HuH-7 (cell line): ENCODE measurements at places on chromosomes 4 and X.

GRCh38 chr4:11106759-11107158, 321.9 kb downstream of the HS3ST1 start:
- DNase-seq, result peak; percentile 15

DNA sequence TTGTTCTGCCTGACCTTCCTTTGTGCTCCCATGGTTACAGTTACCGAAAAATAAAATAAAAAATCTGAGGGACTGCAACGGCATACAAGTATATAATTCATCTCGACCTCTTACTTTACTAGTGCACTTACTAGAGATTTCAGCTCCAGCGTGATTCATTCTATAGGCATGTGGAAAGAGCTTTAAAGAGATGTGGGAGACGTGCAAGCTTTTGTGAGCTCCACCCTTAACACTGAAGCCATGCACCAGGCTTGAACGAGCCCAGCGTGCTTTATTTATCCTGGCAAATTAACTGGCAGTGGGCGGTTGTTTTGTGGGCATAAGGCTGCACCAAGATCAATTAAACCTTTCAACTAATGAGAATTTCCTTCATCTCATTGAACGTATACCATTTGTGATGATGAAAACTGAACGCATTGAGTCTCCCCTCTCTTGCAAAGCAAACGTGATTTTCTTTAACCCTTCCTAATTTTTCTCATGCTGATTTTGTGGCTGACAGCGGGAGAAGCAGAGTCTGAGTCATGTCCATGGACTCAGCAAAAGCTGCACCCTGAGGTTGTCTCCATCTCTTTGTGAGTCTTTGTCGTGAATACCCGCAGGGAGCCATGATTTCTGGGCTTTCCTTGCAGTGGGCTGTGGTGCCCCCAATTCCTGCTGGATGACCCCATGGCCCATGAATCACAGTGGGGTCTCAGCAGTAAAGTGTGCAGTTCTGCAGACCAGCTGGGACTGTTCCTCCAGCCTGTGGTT, 60.1 kb downstream of the MXRA5 start:
- DNase-seq, result no peak

DNA sequence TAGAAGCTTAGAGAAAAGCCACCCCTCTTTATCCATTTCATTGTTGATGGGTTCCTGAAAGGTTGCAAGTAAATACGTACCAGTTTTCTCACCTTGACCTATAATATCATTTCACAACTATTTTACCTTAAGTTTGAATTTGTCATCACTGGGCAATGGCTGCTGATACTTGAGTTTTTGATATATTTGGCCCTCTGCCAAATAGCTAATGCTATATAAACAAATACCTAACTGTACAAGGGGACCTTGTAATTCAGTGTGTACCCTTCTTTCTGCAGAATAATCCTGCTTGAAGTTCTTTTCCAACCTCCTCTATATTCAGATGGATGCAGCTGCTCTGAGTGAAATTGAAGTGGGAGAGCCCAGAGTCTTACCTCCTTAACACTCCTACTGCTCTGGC, 19.0 kb upstream of the GLUD2 start:
- no peak for DNase-seq

DNA sequence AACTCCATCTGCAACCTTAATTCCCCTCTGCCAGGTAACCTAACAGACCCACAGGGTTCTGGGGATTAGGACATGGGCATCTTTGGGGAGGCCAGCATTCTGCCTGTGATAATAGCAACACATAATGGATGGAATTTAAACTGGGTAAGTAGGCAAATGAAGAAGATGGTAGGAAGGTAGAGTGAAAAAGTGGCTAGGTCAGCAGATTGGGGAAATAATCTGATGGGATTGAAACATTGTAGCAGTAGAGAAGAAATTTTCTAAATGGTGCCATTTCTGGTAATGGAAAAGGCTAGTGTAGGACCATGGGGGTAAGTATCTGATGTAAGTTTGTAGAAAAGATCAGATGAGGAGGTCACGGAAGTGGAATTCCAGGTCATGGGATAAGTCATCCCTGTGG, 3.0 kb upstream of the CT47C1 start:
- DNase-seq, result no peak

DNA sequence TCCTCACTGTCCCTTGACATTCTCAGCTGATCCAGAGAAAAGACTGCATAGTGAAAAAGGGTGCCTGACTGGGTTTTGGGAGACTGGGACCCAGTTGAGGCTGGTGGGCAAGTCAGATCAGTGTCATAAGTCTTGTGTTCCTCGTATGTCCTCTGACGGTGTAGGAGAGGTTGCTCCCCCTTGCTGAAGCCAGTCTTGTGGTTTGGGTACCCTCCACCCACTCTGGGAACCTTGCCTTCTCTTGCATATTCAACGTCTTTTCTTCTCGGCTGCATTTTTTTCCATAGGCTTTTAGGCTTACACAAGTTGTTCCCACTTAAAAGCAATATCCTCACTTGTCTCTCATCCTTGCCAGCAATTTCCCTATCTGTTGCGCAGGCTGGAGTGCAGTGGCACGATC, 211.9 kb downstream of the PTTG2 start:
- DNase-seq, result no peak

DNA sequence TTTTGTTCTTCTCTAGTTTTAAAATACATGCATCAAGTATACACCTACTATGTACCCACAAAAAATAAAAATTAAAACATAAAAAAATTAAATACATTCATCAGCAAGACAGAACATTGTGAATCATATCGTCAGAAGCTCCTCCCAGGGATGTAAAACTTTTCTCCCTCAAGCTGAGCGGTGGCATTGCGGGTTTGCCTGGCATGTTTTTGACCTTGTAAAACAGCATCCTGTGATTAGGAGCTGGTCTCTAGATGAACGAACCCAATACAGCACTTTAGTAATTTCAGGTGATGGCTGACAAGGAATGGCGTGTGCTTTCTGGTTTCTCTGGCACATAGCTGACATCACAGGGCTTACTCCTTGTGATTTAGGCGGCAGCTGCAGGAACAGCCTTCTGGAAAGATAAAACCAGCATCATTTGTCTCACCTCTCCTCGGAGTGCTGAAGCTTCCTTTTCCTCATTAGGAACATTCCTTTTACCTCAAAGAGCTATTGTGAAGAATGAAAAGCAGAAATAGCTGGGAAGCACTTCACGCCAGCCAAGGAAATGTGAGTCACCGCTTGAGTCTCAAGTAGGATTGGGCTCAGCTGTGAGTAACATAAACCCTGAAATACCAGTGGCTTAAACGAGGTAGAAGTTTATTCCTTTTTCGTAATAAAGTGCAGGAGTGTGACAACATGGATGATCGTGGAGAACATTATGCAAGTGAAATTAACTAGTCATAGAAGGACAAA, 44.3 kb downstream of the NYX start:
- no peak for DNase-seq

DNA sequence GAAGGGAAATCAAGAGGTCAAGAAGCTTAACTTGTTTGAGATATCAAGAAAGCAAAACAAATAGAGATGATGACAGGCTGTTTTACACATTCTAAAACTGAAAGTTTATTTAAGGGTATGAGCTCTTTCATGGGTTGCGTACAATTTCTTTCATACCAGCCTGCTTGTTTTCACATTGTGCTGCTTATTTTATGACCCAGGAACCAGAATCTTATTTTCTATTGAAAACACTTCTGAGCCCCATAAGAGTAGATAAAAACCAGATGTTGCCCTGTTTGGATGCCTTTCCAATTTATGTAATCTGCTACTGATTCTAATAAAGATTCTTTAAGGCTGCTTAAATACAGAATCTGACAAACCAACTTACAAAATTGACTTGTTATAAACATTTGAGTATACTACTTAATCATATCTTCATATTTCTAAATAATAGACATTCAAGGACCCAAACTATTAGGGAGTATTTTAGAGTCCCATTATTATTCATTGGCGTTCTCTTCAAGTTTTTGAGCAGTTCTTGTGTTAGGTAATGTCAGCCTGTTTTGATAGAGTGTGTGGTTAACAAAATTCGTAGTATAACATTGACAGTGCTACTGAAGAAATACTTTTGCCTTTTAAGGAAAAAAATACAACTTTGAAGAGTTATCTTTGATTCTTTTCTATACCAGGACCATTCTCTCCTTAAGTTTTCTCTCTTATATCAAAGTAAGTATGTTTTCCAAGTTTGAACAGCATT, 74.4 kb downstream of the PDLIM5 start:
- DNase-seq, result no peak

DNA sequence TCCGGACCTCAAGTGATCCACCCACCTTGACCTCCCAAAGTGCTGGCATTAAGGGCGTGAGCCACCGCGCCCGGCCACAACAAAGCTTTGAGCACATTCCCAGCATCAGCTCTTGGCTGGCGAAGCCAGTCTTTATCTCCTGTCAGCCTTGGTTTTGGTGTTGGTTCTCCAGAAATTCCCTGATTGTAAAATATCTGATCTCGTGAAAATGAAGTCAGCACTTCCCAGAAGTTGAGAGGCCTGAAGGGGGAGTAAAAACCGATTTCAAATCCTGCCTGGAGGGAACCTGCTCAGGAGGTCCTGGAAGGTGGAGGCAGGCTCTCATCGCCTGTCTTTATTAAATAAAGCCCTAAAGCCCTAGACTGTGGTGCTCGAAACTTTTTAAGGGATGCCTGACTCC, 33.6 kb downstream of the PTTG2 start:
- no peak for DNase-seq

- peak; percentile 23 for DNase-seq
Measured at GRCh38 chrX:41086627-41086932, 1.3 kb downstream of the USP9X start.

GRCh38 chrX:96564595-96564994, 120.0 kb upstream of the DIAPH2 start:
- no peak for DNase-seq

GRCh38 chrX:11446949-11447348, 153.7 kb downstream of the AMELX start:
- DNase-seq, result no peak

GRCh38 chrX:145832796-145833195, 15.2 kb downstream of the SLITRK2 start:
- DNase-seq, result no peak
